ENCODE measurements at places on chromosomes 6 and 20. TPM values are rescaled to one million over a fixed set of nuclear protein-coding genes. Genes with fewer than 3 reads are reported as not detected.

DNA sequence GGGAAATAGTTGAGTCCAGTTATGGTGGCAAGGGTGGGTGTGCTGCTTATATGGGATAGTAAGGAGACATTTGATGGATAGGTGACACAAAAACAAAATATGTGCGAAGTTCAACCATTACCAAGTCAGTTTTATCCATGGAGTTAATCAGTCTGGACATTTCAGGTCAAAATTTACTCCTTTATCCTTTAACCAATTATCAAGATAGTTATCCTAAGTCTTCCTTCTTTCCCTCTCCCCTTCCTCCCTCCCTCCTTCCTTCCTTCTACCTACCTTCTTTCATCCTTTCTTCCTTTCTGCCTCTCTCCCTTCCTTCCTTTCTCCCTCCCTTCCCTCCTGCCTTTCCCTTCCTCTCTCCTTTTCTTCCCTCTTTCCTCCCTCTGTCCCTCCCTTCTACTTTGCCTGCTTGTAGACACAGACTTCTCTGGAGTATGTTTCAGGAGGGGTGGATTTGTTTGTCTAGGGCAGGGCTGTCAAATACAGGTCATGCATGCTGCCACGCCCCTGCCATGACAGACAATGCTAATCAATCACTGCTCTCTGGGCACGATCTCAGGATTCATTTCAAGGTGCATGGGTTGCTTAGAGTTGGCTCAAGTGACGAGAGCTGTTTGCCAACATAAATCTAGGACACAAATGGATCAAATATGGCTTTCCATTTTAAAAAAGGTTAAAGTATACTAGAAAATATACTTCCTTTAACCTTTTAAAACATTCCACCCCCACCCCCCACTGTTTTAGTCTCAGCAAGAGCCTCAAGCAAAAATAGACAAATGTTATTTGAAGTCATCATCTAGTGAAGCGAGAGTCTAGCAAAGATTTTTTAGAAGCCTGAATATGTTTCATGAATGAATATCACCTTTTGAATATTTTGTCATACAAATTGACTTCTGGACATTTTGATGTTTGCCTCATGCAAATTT lies 281.6 kb upstream of the CITED2 start:
- no peak for DNase-seq

DNA sequence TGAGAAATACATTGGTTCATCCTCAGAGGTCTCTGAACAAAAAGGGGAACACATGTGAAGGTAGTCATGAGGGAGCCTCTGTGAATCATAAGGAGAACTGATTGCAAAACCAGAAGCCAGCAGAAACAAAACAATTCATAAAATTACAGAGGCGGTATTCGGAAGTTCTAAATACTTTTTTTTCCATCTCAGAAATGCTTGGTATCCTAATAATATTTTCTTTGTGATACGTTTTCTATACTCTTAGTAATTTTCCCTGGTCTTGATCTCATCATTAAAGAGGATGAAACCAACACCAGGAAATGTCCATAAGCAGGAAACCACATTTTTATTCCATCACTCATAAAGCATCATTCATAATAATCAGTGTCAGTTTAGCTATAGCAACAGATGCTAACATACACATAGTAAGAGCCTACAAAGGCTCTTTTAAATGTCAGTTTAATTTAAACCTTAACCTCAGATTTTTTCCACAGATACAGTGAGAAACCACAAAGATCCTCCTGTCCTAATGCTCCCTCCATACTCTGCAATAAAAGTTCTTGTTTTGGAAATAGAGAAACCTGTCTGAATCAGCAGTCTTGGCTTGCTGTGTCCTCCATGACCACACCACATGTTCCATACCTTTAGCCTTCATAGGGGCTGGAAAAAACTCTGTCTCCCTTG lies 29.2 kb downstream of the SGK1 start:
- DNase-seq: peak; percentile 35

Gene PEDS1
- total RNA-seq: 19.3 TPM

Gene ZSCAN9
- total RNA-seq: 5.2 TPM

GRCh38 chr6:14344486-14344885 lies 226.9 kb downstream of the CD83 start:
- no peak for DNase-seq

Gene PI3
- total RNA-seq: not detected

GRCh38 chr20:35562541-35563110 lies 20.7 kb downstream of the ERGIC3 start:
- DNase-seq: no peak

Gene ENPP3
- total RNA-seq: 0.64 TPM

GRCh38 chr6:19550380-19550779 lies 286.8 kb upstream of the ID4 start:
- DNase-seq: no peak

DNA sequence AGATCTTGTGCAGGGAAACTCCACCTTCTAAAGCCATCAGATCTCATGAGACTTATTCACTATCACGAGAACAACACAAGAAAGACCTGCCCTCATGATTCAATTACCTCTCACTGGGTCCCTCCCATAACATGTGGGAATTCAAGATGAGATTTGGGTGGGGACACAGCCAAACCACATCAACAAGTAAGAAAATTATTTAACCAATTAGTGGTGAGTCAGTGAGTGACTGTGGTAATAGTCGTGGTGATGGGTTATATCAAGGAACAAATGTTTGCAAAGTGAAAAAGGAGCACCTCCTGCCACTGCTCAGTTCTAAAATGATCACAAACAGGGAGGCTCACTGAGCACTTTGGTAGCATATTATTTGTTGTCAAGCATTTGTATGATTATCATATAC lies 20.6 kb downstream of the EPM2A start:
- no peak for DNase-seq

GRCh38 chr20:51914758-51915157 lies 112.4 kb upstream of the SALL4 start:
- DNase-seq: no peak

Gene SLC17A1
- total RNA-seq: not detected

Gene TRMT6
- total RNA-seq: 33.1 TPM

Gene PRRT1
- 1.5 TPM for total RNA-seq

Gene ABT1
- 45.8 TPM for total RNA-seq

DNA sequence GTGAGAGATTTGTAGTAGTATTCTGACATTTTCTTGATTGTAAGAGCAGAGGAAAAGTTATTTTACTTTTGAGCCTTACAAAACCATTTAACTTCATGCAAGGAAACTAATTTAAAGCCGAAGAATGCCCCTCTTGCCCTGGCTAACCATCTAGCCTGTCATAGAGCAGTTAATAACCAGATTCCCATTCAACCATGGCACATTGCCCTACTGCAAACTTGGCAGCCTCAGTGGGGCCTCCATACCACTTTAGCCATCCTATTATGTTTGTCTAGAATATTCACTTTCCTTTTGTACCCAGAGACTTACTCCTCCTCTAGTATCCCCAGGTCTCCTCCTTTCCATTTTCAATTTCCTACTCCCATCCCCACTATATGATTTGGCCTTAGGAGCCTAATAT lies 230.9 kb downstream of the TBC1D7 start:
- no peak for DNase-seq

Gene AMD1
- total RNA-seq: 113 TPM

DNA sequence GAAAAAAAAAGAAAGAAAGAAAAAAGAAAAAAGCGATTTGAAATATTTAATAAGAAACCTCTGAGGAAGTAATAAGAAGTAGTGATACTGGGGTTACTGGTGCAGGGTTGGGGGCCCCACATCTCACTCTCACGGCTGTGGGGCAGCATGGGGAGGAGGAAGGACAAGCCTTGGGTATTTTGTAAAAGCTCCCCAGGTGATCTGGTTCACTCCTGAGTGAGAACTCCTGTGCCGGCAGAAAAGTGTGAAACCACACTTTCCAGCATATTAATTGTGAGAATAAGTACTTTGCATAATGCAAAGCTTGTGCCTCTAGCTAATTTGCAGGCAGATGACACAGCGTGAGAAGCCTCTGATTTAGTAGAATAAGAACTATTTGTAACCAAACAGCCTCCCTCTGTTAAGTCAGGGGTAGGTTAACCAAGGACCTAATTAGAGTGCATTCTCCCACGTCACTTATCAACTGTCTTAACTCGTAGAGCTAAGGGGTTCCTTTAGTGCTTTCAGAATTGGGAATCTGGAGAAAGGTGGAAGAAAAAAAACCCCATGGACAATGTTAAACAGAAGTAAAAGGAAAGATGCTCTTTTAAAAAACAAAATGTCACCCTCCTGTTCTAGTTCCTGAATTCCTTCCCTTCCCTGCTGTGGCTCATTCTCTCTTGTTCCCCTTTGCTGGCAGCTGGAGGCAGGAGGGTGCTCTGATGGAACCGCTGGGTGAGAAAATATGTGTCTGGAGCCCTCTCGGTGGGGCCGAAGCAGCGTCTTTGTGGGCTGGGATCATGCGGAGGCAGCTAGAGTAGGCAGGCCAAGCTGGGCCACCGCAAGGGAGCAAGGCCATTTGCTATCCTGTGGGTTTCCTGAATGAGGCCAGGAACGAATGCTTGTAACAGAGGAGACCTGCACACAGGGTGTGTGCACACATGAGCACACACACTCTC lies 108.7 kb downstream of the FYN start:
- DNase-seq: peak; percentile 77
